ENCODE measurements at places on chromosomes 5 and 9.

DNA sequence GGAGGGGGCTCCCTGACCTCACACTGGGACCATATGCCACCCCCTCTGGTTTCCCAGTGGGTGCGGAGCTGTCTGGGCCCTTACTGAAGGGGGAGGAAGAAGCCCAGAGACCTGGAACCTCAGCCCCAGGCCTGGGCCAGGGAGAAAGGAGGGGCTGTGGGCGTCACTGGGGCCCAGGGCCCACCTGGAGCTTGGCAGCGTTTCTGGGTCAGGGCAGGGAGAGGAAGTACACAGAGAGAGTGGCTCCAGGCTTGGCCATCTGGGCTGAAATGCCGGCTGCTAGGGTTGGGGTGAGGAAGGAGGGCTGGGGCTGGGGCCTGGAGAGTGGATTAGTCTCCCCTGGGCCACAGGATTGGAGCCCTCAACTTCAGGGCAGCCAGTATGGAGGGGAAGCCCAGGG is 6.4 kb upstream of the DAB2IP start:
- no peak for DNase-seq

DNA sequence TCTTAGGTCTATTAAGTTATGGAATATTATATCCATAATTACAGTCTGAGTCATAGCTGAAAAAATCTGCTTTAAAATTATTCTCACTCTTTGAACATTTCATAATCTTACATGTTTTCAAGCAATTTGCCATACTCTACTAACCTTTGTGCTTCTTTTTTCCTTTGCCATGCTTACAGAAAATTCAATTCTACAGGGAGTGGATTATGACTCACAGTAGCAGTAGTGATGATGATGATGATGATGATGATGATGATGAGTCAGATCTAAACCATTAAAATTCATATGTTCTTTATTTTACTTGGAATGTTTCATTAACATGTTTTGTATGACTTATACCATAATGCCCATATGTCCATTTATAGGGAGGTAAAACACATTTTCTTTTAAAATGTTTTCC is 207.1 kb downstream of the VPS13A start:
- DNase-seq: no peak

DNA sequence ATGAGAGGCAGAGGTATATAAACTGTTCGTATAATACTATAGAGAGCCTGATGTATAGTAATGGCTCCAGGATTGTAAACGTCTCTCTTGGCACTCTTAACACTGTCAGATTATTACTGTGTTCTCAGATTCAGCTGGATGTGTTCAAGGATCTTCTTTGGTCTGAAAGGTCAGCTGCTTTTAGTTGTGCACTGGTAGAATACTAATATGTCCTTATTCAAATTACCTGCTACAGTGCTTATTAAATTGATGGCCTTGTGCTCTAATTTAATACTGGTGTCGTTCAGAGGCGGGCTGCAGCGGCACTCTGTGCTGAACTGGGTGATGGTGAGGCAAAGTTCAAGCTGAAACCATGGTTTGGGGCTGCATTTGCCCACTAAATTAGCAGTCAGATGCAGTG is 216.7 kb upstream of the ARRDC3 start:
- DNase-seq: no peak

DNA sequence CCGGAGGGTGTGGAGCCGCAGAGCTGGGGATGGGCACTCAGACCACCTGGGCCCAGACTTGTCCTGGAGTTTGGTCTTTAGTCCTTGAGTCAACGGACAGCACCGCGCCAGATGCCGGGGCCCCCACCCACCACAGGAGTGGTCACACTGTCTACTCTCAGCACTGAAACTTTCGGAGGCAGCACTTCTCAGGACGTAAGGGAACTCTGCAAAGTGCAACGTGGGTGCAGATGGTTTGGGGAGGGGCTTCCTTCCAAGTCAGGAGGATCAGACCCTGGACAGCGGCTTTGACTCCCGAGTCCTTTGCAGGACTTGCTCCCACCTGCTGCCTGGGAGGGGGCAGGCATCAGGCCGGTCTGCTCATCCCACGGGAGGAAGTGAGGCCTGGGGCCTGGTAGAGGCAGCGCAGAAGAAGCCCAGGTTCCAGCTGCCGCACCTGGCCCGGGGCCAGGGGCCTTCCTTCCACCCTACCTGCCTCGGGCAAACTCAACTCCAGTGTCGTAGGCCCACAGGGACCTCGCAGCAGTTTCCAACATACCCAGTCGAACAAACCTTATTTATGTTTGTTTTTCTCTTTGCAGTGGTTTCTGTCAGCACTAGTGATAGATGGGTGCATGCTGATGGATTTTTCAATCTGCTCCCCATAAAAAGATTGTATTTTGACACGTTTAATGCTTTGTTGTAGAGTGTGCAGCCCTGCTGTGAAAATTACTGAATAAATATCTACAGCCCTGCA is 149.8 kb upstream of the PPP1R26 start:
- no peak for DNase-seq

- DNase-seq: no peak
Measured at GRCh38 chr5:8209500-8209899, 340.6 kb downstream of the MTRR start.

GRCh38 chr5:134116789-134117761 is 2.6 kb downstream of the TCF7 start:
- DNase-seq: no peak

GRCh38 chr5:153613144-153613543 is 122.7 kb downstream of the GRIA1 start:
- DNase-seq: no peak

DNA sequence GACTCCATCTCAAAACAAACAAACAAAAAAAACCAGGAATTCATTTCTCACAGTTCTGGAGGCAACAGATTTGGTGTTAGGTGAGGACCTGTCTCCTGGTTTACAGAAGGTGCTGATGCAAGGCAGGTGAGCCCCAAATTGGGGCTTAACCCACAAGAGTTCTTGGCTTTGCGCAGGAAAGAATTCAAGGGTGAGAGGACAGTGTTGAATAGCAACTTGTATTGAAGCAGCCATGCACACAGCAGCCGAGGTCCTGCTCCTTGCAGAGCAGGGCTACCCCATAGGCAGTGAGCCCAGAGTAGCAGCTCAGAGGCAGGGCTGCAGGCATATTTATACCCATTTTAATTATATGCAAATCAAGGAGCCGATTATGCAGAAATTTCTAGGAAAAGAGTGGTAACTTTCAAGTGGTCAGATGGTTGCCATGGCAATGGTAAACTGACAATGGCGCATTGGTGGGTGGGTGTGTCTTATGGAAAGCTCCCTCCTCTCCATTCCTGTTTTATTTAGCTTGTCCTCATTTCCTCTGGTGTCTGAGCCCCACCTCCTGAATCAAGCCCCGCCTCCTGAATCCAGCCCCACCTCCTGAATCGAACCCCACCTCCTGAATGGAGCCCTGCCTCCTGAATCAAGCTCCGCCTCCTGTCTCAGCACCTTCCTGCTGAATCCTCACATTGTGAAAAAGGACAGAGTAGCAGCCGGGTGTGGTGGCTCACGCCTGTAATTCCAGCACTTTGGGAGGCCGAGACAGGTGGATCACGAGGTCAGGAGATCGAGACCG is 34.5 kb upstream of the COL5A1 start:
- no peak for DNase-seq

GRCh38 chr5:16776611-16777251 is 159.4 kb downstream of the MYO10 start:
- DNase-seq: no peak

GRCh38 chr9:72952914-72953313 is at the start of gene ALDH1A1:
Gene ALDH1A1, minus strand, starts transcription at chr9:72953053. Its CDS starts 53 bp downstream, at chr9:72953000.
- no peak for DNase-seq

- no peak for DNase-seq
Measured at GRCh38 chr9:3214741-3215140, 311.1 kb downstream of the RFX3 start.

- DNase-seq: no peak
Measured at GRCh38 chr5:124952566-124952965, 206.1 kb upstream of the ZNF608 start.

- DNase-seq: no peak
Measured at GRCh38 chr5:165460911-165461310, 1955.5 kb downstream of the MAT2B start.

DNA sequence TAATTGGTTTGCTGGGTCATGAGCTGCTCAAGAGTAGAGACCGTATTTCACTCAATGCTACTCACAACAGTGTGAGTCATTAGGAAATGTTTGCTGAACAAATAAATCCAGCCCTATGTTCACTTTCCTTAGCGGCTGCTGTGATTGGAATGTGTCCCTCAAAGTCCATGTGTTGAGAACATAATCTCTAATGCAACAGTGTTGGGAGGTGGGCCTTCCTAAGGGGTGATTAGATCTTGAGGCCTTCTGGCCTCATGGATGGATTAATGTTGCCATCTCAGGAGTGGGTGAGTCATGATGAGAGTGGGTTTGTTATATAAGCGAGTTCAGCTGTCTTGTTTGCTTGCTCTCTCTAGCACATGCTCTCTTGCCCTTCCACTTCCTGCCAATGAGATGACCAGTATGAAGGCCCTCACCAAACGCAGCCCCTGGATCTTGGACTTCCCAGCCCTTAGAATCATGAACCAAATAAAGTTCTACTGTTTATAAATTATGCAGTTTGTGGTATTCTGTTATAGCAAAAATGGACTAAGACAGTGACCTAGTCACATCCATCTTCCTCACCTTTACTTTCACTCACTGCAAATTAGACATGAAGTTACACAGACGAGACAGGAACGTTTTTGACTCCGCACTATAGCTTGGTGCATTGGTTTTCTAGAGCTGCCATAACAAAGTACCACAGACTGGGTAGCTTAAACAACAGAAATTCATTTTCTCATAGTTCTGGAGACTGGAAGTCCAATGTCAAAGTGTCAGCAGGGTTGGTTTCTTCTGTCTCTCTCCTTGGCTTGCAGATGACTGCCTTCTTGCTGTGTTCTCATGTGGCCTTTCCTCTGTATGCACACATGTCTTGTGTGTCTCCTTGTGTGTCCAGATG is 50.9 kb upstream of the FAM169A start:
- no peak for DNase-seq

DNA sequence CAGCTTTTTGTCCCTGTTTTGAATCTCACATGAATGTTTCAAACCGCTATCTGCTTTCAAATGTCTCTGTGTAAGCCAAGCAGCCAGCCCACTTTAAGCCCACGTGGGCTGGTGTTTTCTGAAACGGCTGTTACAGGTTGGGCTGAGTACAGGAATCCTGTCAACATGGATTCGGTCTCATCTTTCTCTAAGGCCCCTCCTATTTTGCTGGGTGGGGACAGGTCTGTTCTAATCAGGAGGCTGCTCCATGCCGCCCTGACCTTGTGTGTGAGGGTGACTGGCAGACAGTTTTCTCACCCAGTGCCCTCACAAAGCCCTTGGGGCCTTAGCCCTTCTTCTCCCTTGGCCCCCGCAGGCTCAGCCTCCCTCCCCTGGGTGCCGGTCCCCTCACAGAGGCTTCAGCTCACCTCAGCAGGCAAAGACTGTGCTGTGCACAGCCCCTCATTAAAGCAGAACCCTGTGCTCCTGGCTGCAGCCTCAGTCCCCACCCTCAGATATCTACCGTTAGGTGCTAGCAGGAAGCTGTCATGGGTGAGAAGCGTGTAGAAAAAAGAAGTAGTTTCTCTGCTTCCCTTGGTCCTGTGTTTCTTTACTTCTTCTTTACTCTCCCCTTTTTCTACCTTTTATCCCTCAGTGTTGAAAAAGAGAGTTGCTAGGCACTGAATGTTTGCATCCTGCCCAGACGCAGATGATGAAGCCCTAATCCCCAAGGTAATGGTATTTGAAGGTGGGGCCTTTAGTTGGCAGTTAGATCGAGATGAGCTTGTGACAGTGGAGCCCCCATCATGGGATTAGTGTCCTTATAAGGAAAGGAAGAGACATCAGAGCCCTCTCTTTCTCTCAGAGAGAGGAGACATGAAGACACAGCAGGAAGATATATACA is 205.7 kb downstream of the ADAMTS12 start:
- no peak for DNase-seq

- no peak for DNase-seq
Measured at GRCh38 chr5:154647761-154648145, 107.4 kb upstream of the LARP1 start.

GRCh38 chr5:117242028-117242427 is 667.4 kb upstream of the SEMA6A start:
- DNase-seq: no peak

DNA sequence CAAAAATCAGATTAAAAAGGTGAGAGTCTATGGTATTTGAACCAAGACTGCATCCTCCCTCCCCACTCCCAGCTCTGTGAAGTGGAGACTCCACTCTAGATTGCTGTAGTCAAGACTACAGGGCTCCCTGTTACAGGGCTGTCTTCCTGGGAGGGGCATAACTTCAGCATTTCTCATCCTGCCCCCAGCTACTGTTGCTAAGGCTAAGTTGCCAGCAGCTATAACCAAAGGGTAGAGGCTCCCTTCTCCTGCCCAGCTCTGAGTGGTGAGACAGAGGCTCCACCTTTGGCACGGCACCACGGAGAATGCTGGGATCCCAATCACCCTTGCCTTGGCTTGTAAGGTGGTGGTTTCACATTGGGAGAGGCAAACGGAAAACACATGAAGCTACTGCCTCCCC is 39.2 kb upstream of the GCNT4 start:
- no peak for DNase-seq
